NCI-H1694 treated with DMSO at 0.1 percent for 48 hours (cell line): ENCODE measurements at places on chromosomes 16 and 17.

GRCh38 chr16:87117936-87118335 lies 199.3 kb downstream of the C16orf95 start:
- DNase-seq = no peak

GRCh38 chr16:64092271-64092670 lies 1029.6 kb downstream of the CDH11 start:
- DNase-seq = no peak

DNA sequence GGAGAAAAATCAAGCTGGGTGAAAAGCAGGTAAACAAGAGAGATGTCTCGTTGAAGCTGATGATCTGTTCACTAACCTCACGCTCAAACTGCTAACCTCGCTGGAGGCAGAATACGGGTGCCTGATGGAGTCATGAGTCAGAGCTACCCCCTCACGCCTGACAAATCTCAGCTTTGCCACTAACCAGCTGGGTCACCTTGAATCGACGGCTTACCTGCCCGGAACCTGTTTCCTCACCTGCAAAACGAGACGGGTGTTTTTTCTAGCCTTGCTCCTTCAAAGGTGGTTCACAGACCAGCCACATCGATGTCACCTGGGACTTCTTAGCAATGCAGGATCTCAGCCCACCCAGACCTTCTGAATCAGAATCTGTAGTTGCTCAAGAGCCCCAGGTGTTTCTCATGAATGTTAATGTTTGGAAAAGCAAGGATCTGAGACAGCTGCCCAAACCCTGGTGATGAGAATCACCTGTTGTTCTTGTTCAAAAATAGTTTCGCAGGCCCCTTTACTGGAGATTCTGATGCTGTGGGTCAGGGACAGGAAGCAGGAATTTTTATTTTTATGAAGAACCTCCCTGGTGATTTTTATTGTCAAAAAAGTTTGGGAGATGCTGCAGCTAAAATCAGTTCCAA lies 56.9 kb downstream of the MARCHF10 start:
- no peak for DNase-seq

DNA sequence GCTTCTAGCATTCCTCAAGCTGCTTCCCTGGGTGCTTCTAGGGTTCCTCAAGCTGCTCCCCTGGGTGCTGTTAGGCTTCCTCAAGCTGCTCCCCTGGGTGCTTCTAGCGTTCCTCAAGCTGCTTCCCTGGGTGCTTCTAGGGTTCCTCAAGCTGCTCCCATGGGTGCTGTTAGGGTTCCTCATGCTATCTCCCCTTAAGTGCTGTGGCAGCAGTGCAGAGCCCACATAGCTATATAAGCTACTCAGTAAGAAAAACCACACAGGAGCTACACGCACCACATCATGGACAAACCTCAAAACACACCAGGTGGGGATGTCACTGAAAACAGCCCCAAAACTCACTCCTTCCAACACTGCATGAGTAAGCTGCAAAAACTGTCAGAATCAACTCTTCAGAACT lies 35.2 kb downstream of the ANKRD11 start:
- no peak for DNase-seq

- no peak for DNase-seq
Observed at GRCh38 chr16:81716478-81717225, 62.4 kb upstream of the PLCG2 start.

DNA sequence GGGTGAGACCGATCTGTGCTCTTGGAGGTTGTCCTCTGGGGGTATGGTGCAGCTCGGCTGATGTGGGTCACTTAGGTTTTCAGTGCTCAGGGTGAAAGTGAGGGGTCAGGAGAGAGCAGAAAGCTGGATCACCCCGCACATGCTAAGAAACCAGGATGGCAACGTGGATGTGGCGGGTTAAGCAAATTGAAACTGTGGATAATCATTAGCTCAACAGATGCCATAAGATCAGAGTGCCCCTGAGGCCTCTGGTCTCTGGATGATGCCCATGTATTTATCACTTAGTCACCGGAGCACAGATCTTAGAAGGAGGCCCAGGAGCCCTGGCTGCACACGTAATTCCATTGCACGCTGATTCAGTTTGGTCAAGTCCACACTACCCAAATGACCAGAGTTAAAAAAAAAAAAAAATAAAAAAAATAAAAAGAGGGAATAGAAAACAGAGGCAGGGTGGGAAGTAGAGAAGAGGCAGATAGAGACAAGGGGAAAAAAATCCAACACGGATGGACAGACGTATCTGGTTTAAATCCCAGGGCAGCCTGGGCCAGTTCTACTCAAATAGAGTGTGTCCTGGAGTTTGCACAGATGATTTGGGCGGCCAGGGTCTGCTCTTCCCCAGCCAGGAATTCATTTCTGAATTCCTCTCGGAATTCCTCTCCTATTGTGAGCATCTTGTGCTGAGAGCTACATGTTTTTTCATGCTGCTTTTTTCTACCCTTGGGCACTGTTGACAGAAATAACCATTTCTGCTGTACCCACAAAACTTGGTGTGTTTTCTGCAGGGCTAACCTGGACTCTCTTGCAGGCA lies 378.3 kb downstream of the CPPED1 start:
- no peak for DNase-seq

GRCh38 chr16:28091656-28092055 lies 28.1 kb upstream of the GSG1L start:
- DNase-seq = no peak

- DNase-seq = no peak
Observed at GRCh38 chr17:3723188-3723555, 531 bp upstream of the HASPIN start.

DNA sequence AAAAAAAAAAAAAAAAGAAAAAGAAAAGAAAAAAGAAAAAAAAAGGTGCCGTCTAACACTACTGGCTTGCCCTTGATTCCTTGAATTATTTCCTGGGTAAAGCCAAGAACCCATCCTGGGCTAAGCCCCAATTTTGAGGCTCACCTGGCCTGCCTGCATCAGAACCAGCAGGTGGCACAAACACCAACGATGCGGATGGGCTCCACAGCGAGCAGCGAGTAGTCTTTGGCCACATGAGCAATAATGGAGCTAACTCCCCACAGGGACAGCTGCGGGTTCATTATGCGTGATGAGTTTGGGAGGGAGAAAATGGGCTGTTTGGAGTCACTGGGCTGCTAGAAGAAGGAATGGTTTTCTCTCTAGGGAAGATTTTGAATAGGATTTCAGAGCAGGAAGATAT lies 91.1 kb downstream of the ASIC2 start:
- DNase-seq = no peak

- no peak for DNase-seq
Observed at GRCh38 chr16:3608069-3608468, 3.3 kb downstream of the SLX4 start.

- no peak for DNase-seq
Observed at GRCh38 chr16:307691-308312, 24.8 kb downstream of the PDIA2 start.
